ENCODE measurements at places on chromosomes 3 and 15. TPM values are rescaled to one million over a fixed set of nuclear protein-coding genes. Genes with fewer than 3 reads are reported as not detected.

- H3K27me3 ChIP-seq: no peaks in the 10 kb centered on the region
- DNase-seq: no peak
- H3K4me3 ChIP-seq: no peak overlapping the region
- peaks cover 12% of the 10 kb centered on the region for H3K4me1 ChIP-seq
- no peak overlapping the region for H3K27ac ChIP-seq
- no peaks in the 10 kb centered on the region for H3K36me3 ChIP-seq
Measured at GRCh38 chr15:77546870-77547269, 85.8 kb downstream of the LINGO1 start.

- no peak overlapping the region for H3K4me3 ChIP-seq
- H3K27me3 ChIP-seq: no peaks in the 10 kb centered on the region
- H3K36me3 ChIP-seq: no peaks in the 10 kb centered on the region
- H3K4me1 ChIP-seq: no peaks in the 10 kb centered on the region
- no peak for DNase-seq
Measured at GRCh38 chr3:190865828-190866227, 3.3 kb upstream of the GMNC start.

DNA sequence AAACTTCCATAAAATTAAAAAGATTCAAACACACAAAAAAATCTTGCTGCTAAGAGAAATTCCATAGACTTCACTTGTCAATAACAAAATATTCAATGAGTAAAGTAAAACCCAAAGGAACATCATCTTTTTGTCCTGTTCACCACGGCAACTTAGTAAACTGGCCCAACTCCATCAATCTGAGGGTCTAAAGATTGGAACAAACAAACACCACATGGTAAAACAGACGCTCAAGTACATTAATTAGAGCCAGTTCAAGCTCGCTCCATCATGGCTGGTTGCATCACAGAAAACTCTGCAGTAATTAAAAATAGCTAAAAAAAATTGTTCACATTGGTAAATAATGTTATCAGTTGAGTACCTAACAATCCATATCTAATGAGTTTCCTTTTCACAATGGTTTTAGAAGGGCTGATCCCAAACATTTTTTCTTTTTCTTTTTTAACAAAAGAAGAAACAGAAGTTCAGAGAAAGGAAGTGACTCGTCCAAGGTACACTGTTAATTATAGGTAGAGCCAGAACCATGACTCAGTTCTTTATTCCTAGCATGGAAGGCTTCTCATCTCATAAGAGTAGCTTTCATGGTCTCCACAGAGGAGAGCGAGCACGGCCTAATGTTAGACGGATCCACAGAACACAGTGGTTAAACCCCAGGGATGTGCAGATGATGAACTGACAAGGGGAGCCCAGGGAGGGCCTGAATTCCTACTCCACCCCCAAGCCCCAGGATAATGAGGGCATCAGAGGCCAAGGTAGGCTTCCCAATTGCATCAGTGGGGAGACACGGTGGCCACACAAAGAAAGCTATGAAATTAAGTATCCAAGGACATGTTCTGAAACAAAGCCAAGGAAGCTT, 79.2 kb upstream of the ARHGEF3 start:
- H3K4me1 ChIP-seq: no peaks in the 10 kb centered on the region
- H3K4me3 ChIP-seq: no peak overlapping the region
- no peaks in the 10 kb centered on the region for H3K27me3 ChIP-seq
- no peak for DNase-seq

GRCh38 chr3:34200576-34200975, 402.1 kb downstream of the PDCD6IP start:
- no peaks in the 10 kb centered on the region for H3K4me1 ChIP-seq
- H3K27me3 ChIP-seq: no peaks in the 10 kb centered on the region
- no peak for DNase-seq
- no peaks in the 10 kb centered on the region for H3K36me3 ChIP-seq
- no peak overlapping the region for H3K27ac ChIP-seq

GRCh38 chr3:97736928-97737327, 27.6 kb upstream of the ARL6 start:
- no peak overlapping the region for H3K27ac ChIP-seq
- H3K4me3 ChIP-seq: no peak overlapping the region
- DNase-seq: no peak
- H3K36me3 ChIP-seq: no peaks in the 10 kb centered on the region
- H3K27me3 ChIP-seq: no peaks in the 10 kb centered on the region

DNA sequence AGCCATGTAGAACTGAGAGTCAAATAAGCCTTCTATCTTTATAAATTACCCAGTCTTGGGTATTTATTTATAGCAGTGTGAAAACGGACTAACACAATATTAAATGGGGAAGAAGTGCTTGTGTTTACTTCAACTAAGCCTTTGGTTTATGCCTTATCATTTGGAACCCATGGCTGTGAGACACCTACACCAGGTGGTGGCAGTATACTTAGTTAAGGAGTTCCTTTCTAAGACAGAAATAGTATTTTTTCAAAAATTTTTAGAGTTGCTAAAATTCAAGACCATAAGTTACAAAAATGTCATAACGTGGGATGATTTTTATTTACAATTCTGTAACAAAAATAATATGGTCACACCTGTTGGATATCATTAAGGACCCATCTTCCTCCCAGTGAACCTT, 354.5 kb upstream of the SOX14 start:
- no peak overlapping the region for H3K4me3 ChIP-seq
- no peak overlapping the region for H3K27ac ChIP-seq
- no peaks in the 10 kb centered on the region for H3K4me1 ChIP-seq
- no peaks in the 10 kb centered on the region for H3K36me3 ChIP-seq

DNA sequence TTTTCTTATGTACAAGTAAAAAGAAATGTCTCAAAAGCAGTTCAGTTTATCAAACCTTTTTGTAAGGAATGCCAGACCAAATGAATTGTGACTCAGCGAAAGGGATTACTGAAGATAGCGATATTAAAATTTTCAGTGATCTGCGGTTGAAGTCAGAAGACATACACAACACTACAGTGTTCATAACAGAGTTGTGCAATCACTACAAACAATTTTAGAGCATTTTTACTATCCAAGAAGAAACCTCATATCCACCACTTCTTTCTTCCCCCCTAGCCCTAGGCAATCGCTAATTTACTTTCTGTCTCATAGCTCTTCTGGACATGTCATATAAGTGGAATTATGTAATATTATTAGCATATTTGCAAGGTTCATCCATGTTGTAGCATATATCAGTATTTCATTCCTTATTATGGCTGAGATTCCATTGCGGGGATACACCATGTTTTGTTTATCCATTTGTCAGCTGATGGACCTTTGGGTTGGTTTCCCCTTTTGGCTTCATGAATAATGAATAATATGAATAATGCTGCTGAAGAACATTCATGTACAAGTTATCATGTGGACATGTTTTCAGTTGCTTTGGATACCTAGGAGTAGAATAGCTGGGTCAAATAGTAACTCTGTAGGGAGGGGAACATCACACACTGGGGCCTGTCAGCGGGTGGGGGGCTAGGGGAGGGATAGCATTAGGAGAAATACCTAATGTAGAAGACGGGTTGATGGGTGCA, 23.6 kb upstream of the ALPK3 start:
- no peaks in the 10 kb centered on the region for H3K4me1 ChIP-seq
- H3K27ac ChIP-seq: no peak overlapping the region
- H3K36me3 ChIP-seq: peaks cover 11% of the 10 kb centered on the region
- H3K4me3 ChIP-seq: no peak overlapping the region

DNA sequence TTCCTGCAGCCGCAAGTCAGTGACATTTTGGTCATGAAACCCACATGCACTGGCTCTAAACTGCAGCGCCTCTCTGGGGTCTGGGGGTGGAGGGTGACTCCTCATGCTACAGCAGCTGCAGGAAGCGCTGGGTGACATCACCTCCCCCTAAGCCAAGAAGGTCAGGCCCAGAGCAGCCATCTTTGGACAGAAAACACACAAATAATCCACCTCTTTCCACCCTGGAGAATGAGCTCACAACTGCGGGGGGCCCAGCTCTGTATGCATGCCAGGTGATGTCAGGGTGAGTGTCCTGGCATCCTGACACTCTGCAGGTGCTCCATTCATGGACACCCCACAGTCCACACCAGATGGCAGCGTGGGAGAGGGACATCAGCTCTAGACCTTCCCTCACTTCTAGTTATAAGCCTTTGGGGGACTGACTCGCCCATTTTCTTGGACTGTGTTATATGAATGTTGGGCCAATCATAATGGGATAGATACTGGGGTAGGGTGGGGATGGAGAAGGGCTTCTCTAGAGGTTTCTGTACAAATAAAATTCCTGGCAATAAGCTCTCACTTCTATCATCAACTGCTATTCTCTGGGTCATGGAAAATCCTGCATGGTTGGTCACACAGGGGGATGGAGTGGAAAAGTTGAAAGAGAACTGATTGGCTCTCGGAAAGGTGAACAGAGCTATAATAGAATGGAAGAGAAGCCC, 70.7 kb upstream of the THBS1 start:
- H3K4me1 ChIP-seq: peaks cover 17% of the 10 kb centered on the region
- no peak for DNase-seq
- no peak overlapping the region for H3K4me3 ChIP-seq
- no peaks in the 10 kb centered on the region for H3K36me3 ChIP-seq
- no peak overlapping the region for H3K27ac ChIP-seq
- H3K27me3 ChIP-seq: no peaks in the 10 kb centered on the region

- H3K27me3 ChIP-seq: no peaks in the 10 kb centered on the region
- DNase-seq: no peak
- H3K36me3 ChIP-seq: no peaks in the 10 kb centered on the region
- peak overlapping the region; percentile 92 for H3K4me3 ChIP-seq
- peaks cover 71% of the 10 kb centered on the region for H3K4me1 ChIP-seq
Measured at GRCh38 chr15:89090791-89091626, 2.8 kb downstream of the ABHD2 start.

- no peaks in the 10 kb centered on the region for H3K27me3 ChIP-seq
- H3K36me3 ChIP-seq: peaks cover 15% of the 10 kb centered on the region
- no peak overlapping the region for H3K27ac ChIP-seq
Measured at GRCh38 chr3:161274691-161275298, 53.7 kb downstream of the NMD3 start.

DNA sequence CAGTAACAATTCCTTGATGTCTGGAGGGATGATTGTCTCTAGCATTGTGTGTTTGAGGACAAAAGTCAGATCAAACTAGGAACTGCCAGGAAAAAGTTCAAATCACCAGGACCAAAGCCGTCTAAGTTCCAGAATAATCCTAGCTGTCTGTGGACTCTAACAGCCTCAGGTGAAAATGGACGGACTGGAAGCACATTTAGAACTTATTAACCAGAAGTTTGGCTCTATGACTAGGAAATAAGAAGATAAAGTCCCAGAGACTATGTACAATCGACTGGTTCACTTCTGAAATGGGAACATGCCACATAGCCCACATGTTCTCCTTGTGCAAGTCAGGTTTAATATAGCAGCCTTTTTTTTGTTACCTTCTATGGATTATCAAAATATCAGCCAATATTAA, 50.6 kb upstream of the SGO1 start:
- no peaks in the 10 kb centered on the region for H3K36me3 ChIP-seq
- no peak overlapping the region for H3K27ac ChIP-seq
- DNase-seq: no peak
- H3K27me3 ChIP-seq: no peaks in the 10 kb centered on the region

DNA sequence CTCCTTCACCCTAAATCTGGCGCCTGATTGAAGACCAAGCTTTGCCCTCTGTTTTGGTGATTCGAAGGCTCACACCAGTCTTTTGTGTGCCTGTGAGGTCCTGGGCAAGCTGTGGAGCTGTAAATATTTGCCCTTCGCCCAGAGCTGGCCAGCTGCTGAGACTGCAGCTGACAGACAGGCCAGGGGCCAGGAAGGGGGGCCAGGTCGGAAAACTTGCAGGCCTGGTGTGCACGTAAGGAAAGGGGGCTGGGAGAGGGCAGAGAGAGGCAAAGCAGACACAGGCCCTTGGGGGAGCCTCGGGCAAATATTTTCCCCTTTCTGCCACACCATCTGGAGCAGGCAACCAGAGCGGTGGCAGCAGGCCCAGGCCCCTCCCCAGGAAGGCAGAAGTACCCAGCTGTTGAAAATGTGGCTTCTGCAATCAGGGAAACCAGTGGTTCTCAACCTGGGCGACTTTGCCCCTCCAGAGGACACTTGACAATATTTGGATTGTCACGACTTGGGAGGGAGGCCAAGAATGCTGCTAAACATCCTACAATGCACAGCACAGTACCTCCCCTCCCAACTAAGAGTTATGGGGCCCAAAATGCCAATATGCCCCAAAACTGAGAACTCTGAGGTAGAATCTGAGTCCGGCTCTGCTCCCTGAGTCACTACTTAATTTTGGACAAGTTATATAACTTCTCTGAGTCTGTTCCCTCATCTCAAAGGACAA, 2.5 kb downstream of the PDZRN3 start:
- peak overlapping the region; percentile 76 for H3K27ac ChIP-seq
- H3K27me3 ChIP-seq: no peaks in the 10 kb centered on the region
- no peak for DNase-seq
- no peaks in the 10 kb centered on the region for H3K36me3 ChIP-seq
- peak overlapping the region; percentile 62 for H3K4me3 ChIP-seq

- no peak overlapping the region for H3K27ac ChIP-seq
- no peaks in the 10 kb centered on the region for H3K36me3 ChIP-seq
- DNase-seq: no peak
- no peak overlapping the region for H3K4me3 ChIP-seq
- H3K4me1 ChIP-seq: no peaks in the 10 kb centered on the region
Measured at GRCh38 chr3:189040656-189041335, 131.0 kb upstream of the TPRG1 start.

DNA sequence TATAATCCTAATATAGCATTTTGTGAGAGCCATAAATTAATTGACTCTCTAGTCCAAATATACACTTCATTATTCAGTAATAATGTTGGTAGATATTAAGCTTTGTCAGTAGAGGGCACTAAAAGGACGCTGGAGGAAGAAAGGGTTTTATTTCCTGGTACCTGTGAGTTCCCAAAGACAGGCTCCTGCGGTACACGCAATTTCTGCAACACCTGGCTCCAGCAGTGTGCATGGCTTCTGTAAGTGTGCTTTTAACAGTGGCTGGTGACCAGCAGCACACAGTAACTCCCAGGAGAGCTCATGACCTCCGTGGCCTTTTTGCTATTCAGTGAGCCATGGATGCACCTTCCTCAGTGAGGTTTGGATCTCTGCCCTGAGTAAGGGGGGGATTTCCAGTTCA, 338.3 kb upstream of the ZNF385D start:
- H3K27me3 ChIP-seq: no peaks in the 10 kb centered on the region
- H3K36me3 ChIP-seq: no peaks in the 10 kb centered on the region
- H3K27ac ChIP-seq: no peak overlapping the region
- no peak overlapping the region for H3K4me3 ChIP-seq

CCR8 gene
- not detected for total RNA-seq

RTP3 gene
- total RNA-seq: not detected

ZNF774 gene
- total RNA-seq: 1.7 TPM

VGLL3 gene
- 0.30 TPM for total RNA-seq

CDC25A gene
- total RNA-seq: 4.5 TPM

All from esophagus squamous epithelium (tissue), 5 donors.